Central memory CD4-positive, alpha-beta T cell (primary cell): ENCODE measurements at places on chromosomes 6 and 20.

DNA sequence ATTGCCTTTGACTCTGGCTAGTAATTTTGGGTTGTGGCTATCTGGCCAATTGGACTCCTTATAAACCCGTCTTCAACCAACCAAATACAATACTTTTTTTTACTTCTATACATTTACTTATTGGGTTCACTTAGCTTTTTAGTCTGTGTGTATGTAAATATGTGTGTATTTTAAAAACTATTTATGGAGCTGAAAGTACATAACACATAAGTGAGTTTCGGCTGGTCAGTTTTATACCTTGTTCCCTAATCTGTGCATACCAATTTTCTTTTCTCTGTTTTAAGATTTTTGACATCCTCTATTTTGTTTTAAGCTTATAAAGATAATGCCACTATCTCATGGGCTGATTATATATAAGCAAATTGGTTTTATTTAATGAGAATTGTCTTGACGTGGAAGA, 129.5 kb downstream of the LRRC1 start:
- no peak for DNase-seq

DNA sequence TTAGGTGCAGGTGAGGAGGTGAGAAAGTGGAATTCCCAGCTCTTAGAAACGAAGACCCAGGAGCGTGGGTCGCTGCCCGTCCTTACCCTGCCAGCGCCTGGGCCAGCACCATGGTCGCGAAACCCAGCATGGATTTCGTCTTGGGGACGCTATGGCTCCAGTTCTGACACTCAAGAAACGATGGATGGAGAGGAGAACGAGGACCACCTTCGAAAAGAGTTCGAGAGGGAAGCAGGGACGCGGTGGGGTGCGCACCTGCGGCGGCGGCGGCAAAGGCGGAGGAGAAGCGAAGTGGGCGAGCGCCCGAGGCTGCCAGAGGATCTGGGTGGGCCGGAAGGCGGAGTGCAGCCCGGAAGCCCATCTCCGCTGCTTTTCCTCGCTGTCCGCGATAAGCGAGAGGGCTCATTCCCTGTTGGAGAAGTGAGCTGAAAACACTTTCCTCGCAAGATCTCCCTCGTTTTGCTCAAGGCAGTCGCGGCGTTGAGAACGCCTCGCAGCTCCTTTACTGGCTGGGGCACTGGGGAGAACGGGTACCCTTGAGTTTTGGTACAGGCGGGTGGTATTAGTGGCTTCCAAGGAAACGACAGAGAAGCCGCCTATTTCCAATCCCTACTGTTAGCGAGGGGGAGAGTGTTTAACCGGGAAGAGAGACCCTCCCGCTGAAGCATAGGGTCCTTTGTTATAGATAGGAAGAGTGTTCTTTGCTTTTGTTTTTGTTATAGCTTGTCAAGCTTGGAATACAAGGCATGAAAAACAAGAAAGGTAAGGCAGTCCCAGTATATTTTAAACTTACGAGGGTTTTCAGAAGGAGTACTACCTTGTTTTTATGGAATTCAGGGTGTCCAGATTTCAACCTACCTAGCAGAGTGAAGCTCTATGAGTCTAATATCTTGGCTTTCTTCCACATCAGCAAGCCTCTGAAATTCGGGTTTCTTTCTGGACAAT, 109.5 kb downstream of the TRIM27 start:
- no peak for DNase-seq

DNA sequence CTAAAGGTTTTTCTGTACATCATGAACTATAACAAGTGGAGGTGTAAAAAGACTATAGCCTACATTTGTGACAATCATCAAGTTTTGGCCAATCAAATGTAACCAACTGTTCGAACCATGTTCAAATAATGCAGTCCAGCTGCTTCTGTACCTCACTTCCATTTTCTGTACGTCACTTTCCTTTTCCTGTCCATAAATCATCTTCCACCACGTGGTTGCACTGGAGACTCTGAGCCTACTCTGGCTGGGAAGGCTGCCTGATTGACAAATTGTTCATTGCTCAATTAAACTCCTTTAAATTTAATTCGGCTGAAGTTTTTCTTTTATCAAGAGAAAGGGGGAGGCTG, 270.4 kb upstream of the JARID2 start:
- no peak for DNase-seq

DNA sequence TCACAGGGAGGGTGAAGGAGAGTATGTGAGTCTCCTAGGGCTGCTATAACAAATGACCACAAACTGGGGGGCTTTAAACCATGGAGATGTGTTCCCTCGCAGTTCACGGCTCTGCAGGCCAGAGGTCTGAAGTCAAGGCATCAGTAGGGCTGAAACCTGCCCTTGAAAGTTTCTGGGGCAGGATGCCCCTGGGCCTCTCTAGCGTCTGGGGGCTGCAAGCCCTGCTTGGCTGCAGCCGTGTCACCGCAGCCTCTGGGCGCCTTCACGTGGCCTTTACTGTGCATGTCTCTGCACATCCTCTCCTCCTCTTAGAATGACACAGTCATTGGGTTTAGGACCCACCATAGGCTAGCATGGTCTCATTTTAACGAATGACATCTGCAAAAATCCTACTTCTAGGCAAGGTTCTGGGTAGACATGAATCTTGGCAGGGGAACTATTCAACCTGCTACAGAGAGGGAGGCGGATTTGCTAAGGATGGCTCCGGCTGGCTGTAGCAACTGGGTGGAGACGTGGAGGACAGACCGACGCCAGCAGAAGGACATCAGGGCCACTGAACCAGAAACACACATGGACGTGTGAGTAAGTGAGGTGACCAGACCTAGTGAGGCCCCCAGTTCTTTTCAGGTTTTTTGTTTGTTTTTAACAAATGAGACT, 58.6 kb downstream of the PHACTR3 start:
- DNase-seq: no peak
